ENCODE measurements at places on chromosomes 16 and 17.

GRCh38 chr17:62701706-62702085 is 74.2 kb downstream of the MRC2 start:
- no peak for DNase-seq

- DNase-seq = no peak
Observed at GRCh38 chr17:44113868-44114840, 9.3 kb downstream of the HDAC5 start.

- peak; percentile 46 for DNase-seq
Observed at GRCh38 chr17:55527540-55528118, 16.4 kb upstream of the SMIM36 start.

- DNase-seq = no peak
Observed at GRCh38 chr16:84614073-84614459, 3.8 kb downstream of the COTL1 start.

- no peak for DNase-seq
Observed at GRCh38 chr17:63698886-63699637, 863 bp downstream of the LIMD2 start.

GRCh38 chr17:8862213-8863056 is 5.0 kb downstream of the PIK3R6 start:
- DNase-seq = no peak

DNA sequence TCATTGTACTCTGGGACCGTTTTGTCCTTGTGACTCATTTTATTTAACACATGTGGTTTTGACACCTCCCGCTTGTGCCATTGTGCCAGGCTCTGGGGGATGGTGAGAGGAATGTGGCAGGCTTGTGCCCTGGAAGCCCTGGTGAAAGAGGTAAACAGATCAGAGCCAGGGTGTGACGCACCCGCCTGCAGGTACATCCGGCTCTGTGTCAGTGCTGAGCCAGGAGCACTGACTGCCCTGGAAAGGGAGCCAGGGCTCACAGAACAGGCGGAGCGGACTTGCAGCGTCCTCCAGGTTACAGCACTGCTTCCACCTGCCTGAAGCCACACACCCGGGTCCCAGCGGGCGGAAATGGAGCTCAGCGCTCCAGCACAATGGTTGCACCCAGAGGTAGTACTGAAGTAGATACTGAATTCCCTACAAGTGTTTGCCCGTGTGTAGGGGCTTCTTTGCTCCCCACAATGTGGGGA is 30.6 kb downstream of the CDRT15 start:
- peak; percentile 94 for DNase-seq
